ENCODE measurements at places on chromosomes 5 and 9.

DNA sequence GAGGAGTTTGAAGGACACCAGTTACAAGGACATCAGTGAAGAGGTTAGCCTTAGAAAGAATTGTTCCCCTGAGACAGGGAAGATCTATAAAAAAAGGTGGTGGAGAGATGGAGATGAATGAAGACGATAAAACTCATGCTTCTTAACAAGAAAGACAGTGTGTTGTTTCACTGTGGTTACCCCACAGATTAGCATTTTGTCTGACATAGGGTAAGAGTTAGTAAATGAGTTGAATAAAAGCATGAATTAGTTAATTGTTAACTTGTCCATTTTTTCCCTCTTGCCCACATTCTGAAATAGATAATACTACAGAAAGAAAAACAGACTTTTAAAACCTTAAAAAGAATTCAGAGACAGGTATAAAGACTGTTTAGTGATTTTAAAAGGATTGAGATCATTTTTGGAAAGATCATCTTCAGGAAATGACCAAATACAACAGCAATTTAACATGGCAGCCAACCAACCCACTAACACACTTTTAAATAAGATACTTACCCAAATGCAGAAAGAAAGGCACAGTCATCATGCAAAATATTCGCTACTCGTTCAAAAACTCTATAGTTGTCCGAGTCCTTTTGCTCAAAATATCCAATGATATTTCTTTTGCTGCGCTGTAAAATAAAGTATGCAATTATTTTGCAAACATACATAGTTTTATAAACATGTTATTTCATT is 78.5 kb downstream of the ERP44 start:
- DNase-seq = no peak

DNA sequence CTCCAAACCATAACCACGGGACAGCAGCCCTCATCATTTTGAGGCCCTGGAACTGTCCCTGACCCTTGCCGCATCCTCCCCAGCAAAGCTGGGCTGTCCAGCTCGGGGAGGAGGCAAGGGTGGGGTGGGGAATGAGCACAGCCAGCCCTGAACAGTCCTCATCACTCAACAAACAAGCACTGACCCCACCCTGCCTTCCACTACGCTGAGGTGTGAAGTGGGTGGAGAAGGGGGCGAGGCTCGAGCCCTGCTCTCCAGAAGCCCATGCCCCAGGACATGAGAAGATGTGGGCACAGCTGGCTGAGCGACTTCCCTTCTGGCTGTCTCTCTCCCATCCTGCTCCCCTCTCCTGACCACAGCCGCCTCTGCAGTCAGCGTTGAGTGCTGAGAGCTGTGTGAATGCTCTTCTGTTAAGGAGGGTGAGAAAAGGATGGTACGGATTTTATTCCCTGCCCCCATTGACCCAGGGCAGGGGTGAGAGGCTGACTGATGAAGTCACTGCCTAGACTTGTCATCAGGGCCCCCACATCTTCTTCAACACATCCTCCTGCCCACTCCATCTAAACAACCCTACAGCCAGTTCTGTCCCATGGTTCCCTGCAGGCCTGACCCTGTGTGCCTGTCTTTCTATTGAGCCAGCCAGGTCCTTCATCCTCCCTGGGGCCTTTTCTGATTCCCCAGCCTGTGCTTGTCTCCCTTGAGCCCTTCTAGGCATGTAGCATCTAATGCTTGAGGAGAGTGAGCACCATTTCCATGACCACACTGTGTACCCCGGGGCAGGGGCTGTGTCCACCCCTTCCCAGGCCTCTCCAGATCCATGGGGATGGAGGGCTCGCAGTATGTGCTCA is 276.0 kb downstream of the FSTL4 start:
- DNase-seq = no peak

- DNase-seq = no peak
These were observed 284.8 kb upstream of the GRAMD2B start for GRCh38 chr5:126138281-126138931.

- no peak for DNase-seq
These were observed 6.9 kb downstream of the RAB24 start for GRCh38 chr5:177296581-177296980.

DNA sequence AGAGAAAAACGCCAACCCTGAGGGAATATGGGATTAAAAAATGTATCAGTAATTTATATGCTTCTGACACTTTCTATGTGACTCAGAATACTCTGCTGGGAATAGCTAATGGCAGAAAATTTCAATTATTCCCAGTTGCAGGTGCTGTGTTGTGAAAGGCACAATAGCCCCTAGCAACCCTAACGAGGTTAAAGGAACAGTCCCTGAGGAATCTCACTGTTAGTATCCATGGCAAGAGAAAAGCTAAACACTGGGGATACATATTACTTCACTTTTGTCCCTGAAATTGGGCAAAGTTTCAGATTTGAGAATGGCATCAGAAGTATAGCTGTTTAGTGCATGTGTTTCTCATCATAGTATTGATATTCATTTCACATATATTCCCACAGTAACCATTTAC is 555.0 kb downstream of the RAB3C start:
- DNase-seq = no peak

DNA sequence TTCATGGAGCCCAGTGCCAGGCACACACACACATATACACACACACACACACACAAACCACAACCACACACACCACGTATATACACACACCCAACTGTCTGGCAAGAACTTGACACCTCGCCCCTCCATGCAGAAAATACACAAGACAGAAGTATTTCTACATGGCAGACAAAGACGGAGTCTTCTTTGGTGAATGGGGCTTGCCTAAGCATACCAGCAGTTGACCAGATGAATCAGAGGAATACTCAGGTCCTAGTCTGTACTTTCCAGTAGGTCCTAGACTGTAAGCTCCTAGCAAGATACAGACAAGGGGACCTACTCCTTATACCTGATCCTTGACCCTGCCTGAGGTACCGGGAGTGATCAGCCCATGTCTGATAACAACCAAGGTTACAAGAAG is 60.1 kb downstream of the SIL1 start:
- no peak for DNase-seq

DNA sequence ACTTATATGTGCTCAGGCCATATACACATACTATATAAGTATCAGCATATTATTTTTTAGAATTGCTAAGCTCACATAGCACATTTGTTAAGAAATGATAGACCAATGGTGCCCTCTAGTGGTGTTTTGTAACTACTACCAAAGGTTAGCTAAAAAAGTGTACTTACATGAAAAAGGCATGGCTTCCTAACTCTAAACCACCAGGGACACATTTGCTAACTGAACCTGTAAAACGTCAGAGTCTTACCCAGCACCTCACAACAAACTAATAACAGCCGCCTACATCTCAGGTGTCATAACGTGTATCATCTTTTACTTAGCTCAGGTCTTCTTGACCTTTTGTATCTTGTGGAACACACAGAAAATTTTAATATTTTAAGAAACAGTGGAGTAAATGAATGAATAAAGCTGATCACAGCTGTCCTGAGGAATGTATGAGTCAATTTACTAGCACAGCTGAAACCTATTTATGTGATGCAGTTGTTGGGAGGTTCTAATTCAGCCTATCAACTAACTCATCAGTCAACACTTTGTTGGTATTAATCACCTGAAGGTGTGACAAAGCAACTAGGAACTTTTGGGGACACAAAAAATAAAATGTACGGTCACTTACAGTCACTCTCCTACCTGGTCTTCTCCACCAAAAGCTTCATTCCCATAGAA is 72.9 kb downstream of the BAAT start:
- no peak for DNase-seq

DNA sequence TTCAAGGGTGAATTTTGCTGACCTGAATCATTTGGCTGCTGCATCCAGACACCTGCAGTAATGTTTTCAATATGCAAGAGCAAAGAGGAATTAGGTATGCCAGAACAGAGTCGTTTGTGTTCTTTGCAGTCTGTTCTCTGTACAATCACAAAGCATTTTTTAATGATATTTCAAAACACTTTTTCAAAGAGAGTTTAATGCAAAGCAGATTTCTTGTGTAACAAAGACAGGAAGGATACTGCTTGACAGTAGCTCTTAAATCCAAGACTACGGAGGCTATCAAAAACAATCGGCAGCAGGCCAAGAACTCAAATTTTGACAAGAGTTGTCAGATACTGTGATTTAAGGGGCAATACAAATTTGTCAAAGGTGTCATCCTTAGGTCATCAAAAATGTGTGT is 341.9 kb downstream of the GADD45G start:
- no peak for DNase-seq

GRCh38 chr5:122967085-122967484 is 69.4 kb downstream of the PPIC start:
- DNase-seq = no peak

DNA sequence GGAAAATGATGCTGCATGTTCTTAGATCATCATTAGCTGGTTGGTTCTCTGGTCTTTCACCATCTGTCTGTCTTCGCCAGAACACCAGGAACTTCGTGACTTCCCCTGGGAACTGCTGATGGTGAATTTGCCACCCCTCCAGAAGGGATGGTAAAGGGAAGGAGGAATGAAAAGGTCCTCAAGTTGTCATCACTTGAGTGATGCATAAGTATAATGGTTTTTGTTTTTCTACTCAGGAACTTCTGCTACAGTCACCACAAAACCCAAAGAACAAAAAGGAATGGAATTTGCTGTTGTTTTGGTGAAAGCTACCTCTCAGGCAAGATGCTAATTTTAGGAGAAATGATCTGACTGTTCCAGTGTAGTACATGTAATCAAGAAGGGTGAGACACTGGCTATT is 328.4 kb downstream of the ARHGEF28 start:
- no peak for DNase-seq

GRCh38 chr5:135435467-135436330 is 11.4 kb downstream of the DCANP1 start:
- peak; percentile 28 for DNase-seq

DNA sequence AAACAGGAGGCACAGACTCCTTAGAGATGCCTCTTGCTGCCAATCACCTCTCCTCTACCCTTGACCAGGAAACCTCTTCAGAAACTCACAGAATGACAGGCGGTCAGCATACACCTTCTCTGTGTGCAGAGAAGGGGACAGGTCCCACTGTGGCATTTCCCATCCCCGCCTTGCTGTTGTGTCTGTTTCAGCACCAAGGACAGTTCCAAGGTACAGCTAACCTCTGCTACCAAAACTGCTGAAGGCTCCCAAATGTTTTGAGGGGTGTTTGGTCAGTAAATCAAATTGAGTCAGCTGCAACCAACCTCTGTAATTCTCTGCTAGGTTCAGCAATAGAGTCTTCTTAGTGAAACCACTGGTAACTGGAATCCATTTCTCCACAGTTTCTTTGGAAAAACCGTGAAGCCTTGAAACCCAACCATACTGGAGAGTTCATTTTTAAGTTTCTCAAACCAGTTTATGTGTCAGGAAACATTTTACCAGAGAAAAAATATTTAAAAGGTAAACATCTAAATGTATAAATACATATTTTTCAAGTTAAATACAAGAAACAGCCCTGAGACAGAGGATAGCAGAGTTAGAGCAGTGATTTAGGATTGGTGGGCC is 122.0 kb downstream of the DRD1 start:
- DNase-seq = no peak

GRCh38 chr9:99051851-99052250 is 53.1 kb upstream of the TGFBR1 start:
- no peak for DNase-seq

- no peak for DNase-seq
These were observed 16.5 kb downstream of the AQP3 start for GRCh38 chr9:33430942-33431341.

- DNase-seq = no peak
These were observed 87.6 kb upstream of the SMARCA2 start for GRCh38 chr9:1927546-1927945.

All from right cardiac atrium (tissue), 5 donors.